HFFc6 (cell line): ENCODE measurements at places on chromosomes 2 and 18.

GRCh38 chr2:43685357-43685756, 9.1 kb upstream of the C1GALT1C1L start:
- DNase-seq: no peak

- DNase-seq: no peak
Measured at GRCh38 chr2:238521870-238522269, 95.1 kb downstream of the ASB1 start.

- no peak for DNase-seq
Measured at GRCh38 chr2:27501042-27501441, 4.4 kb downstream of the GCKR start.

DNA sequence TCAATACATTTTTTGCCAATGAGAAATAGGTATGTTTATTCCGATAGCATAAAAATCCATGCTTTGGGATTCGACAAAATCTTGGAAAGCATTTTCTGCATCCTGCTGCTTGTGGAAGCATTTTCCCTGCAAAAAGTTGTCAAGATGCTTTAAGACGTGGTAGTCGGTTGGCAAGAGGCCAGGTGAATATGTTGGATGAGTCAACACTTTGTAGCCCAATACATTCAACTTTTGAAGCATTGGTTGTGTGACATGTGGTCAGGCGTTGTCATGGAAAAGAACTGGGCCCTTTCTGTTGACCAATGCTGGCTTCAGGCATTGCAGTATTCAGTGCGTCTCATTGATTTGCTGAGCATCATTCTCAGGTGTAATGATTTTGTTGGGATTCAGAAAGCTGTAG, 764.5 kb downstream of the TRIB2 start:
- DNase-seq: no peak

GRCh38 chr2:71454221-71455010, 1.1 kb downstream of the DYSF start:
- no peak for DNase-seq

- DNase-seq: no peak
Measured at GRCh38 chr2:239814861-239815601, 210.1 kb downstream of the NDUFA10 start.

DNA sequence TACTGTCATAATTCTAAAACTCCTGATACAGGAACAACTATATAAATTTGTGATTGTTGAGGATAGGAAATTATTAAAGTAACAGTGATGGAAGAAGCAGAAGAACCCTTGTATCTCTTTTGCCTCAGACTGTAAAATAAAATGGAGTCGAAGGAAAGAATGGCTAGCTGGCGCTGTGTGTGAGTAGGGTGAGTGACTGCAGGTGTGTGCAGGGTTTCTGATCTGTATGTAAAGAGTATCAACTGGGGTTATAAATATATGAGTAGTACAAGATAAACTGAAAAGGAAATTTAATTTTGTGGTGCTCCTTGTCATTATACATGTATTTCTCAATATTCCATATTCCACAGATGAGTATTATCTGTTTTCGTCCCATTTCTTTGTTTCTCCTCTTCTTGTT, 15.2 kb downstream of the POLI start:
- no peak for DNase-seq

- no peak for DNase-seq
Measured at GRCh38 chr2:20447437-20448245, 767 bp downstream of the RHOB start.

- DNase-seq: no peak
Measured at GRCh38 chr18:60202708-60203107, 169.9 kb downstream of the MC4R start.

DNA sequence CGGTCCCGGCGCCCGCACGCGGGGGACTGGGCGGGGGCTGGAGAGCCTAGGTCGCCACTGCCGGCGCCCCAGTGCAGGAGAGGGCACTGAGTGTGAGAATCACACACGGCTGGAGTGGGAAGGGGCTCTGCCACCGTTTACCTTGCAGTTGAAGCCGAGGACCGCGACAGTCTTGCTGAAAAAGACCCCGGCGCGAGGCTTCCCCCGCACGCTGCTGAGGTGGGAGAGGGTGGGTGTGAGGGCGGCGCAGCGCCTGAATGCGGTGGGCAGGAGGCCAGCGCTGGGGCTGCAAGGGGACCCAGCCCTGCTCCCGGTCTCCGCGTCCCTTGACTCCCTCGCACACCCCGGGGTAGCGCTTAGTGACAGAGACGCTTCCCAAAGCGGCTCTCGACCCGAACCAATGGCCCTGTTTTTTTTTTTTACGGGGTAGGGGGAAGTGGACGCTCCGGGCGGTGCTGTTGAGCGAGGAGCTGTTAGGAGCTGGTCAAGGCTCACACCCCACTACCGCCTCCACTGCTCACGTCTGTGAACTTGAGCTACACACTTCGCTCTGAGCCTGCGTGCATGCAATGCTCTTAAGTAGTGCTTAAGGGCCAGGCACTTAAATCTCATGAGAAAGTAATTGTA, 794 bp downstream of the NOTO start:
- no peak for DNase-seq

GRCh38 chr2:82511894-82512293, 1947.2 kb downstream of the SUCLG1 start:
- no peak for DNase-seq

DNA sequence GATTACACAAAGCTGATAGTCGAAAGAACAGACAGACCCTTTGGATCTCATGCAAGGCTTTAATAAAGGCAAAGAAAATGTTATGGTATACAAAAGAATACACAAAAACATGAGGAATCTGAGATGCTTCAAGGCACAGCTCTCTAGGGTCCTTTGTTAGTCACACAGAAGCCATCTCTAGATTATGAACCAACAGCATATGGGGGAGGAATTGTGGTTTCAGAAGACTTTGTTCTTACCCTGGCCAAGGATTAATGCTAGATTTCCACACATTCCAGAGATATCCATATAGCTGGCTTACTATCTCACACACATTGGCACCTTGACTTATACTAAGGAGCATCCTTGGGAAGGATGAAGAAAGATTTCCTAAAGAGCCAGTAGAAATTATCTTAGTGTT, 206.1 kb downstream of the GULP1 start:
- DNase-seq: no peak

DNA sequence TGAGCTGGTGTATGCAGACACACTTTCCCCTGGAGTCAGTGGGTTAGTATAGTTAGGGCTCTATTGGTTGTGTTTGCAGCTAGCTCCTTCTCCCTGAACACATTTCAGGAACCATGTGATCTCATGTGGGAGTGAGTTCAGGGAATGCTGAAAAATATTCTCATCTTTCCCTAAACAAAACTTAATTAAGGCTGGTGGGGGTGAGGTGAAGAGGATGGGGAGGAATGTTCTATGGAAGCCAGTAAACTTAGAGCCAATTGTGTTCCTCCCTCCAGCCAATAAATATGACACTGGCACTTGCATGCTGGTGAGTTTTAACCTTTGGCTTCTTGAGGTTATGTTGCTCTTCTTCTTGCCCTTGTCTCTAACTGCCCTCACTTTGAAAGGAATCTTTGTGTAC, 952 bp downstream of the MGAT5 start:
- DNase-seq: no peak

DNA sequence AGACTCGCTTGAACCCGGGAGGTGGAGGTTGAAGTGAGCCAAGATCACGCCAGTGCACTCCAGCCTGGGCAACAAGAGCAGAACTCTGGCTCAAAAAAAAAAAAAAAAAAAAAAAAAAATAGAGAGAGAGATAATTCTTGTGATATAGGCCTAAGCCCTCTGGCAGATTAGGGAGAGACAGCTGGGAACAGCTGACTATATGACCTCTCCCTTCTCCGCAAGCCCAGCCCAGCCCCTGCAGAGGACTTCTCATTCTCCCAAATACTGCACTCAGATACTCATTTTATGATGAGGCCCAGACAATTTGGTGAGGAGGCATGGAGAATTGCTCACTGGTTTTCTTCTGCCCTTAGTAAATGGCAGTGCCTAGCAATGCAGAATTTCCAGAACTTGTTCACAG, 262.0 kb downstream of the HAUS1 start:
- no peak for DNase-seq

DNA sequence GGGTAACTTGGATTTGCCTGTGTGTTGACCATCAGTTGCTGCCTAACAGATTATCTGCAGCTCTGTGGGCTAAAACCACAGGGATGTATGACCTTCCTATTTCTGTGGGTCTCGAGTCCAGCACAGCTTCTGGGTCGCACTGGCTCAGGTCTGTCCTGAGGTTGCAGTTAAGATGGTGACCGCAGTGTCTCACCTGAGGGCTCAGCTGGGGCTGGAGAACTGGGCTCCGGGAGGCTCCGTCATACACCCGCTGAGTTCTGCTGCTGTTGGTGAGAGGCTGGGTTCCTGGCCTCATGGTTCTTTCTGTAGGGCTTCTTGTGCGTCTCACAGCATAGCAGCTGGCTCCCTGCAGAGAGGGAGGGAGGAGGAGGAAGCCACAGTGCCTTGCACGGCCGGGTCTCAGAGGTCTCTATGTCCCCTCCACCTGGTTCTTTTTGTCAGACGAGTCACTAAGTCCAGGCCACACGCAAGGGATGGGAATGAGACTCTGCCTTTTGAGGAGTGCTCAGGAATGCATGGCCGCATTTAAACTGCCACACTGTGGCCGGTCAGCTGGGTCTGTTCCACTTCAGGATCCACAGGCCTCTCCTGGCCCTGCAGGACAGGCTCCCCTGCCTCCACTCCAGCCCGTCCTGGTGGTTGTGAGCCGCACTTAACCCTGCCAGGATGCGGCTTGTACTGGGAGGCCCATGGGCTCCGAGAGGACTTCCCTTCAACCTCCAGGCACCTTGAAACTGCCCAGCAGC, 67.2 kb downstream of the ADI1 start:
- no peak for DNase-seq

GRCh38 chr2:168375195-168375798, 80.8 kb upstream of the CERS6 start:
- DNase-seq: no peak

- no peak for DNase-seq
Measured at GRCh38 chr2:68432696-68433658, 34.1 kb downstream of the FBXO48 start.

DNA sequence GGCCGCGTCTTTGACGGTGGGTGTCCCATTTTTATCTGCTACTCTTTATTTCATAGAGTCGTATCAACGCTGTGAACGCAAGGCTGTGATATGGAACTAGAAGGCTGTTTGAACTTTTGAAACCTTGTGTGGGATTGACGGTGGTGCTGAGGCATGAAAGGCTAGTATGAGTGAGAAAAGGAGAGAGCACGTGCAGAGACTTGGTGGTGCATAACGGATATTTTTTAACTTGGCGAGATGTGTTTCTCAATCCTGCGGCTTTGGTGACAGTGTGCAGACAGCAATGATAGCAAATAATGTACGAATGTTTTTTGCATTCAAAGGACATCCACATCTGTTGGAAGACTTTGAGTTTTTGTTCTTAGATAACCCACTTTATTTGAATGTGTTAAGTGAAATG, 6.2 kb downstream of the HES6 start:
- DNase-seq: no peak

DNA sequence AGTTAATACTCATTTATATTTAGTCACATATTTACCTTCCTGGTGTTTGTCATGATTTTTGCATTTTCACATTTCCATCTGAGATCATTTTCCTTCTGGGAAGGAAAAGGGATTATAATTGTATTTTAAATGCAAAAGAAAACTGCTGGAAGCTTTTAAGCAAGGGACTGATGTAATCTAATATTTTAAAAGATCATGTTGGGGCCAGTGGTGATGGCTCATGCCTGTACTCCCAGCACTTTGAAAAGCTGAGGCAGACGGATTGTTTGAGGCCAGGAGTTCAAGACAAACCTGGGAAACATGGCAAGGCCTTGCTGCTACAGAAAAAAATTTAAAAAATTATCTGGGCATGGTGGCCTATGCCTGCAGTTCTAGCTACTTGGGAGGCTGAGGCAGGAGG, 149.0 kb downstream of the MIB1 start:
- no peak for DNase-seq

- no peak for DNase-seq
Measured at GRCh38 chr2:119062652-119063051, 95.9 kb downstream of the C1QL2 start.
